CD8-positive, alpha-beta memory T cell (primary cell): ENCODE measurements at places on chromosomes 4 and X. TPM values are rescaled to one million over a fixed set of nuclear protein-coding genes. Genes with fewer than 3 reads are reported as not detected.

The STAP1 gene
- polyA plus RNA-seq = 2.6 TPM

DNA sequence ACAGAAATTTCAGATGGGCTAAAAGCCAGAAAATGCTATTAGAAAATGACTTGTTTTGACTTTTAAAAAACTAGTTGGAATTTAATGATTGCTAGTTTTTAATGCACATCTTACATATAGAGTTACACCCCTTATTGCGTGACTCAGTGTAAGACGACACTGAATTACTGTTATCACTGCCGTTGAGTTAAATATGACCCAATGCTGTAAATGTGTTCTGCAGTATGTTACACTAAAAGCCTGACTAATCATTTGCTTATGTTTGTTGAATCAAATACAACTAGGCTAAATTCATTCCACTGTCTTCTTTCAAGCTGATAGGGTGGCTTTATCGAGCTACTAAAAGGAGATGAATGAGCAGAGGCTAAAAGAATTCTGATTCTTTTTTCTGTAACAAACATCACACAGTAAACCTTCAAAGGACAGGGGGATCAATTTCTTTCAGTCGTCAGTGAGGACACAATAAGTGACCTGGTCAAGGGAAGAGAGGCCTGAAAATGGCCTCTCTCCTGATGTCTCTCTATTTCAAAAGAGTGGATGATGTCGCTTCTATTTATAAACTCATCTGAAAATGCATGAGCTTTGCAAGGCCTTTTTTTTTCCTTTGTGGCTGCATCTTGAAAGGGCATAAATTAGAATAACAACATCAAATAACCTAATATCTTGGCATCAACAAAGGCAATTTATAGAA lies 142.2 kb upstream of the KCNIP4 start:
- H3K4me1 ChIP-seq = no peaks in the 10 kb centered on the region
- H3K27me3 ChIP-seq = no peaks in the 10 kb centered on the region
- no peak for DNase-seq
- no peak overlapping the region for H3K4me3 ChIP-seq

DNA sequence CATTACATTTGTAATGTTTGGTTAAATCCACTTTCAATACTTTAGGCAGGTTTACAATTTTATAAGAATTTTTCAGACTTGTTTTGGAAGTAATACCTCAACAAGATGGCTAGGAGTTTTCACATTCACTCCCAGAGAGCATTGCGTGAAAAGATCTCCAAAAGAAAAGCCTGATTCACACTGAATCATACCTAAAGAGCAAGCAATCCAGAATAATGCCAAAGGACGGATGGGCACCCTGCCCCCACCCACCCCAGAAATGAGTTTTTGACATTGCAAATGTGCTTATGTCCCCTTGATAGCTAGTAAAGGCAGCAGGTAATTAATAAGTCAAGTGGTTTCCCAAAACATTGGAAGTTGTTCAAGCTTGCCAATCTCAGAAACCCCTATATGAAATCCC lies 557.7 kb upstream of the TENM3 start:
- H3K4me3 ChIP-seq = no peak overlapping the region
- H3K27me3 ChIP-seq = no peaks in the 10 kb centered on the region
- no peak overlapping the region for H3K27ac ChIP-seq
- no peaks in the 10 kb centered on the region for H3K4me1 ChIP-seq

DNA sequence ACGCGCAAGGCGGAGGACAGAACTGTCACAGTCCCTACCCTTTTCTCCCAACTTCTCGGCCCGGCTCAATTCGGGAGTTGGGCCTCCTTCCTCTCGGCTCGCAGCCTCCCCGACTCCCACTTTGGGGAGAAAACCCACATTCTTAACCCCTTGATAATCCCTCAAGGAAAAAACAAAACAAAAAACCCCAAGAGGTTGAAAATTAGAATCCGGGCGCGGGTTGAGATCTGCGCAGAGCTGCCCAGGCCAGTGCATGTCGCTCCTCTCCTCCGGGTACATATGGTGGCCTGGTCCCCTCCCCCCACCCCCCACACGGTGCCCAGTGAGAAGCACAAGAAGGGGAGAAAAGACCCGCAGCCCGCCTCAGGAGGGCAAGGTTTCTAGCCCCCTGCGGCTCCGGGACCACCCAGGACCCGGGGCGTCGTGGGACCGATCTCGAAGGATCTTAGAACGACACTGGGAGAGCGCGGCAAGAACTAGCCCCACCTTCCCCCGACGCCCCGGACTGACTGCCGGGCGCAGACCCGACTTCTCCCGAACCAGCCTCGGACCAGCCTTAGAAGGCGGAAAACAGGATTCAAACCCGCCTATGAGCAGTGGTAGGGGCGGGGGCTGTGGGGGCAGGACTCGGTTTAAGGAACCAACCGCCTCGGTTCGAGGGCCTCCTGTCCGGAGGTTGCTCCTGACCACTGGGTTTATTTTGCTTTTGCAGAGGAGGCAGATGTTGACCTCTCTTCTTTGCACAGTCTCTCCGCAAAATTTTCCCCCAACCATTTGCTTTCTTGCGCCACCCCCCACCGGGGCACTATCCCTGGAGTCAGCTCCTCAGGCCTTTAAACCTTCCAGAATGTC lies 2.5 kb upstream of the PDGFRA start:
- peaks cover 14% of the 10 kb centered on the region for H3K4me1 ChIP-seq
- no peaks in the 10 kb centered on the region for H3K36me3 ChIP-seq
- peaks cover 60% of the 10 kb centered on the region for H3K27me3 ChIP-seq
- no peak for DNase-seq
- H3K27ac ChIP-seq = no peak overlapping the region

GRCh38 chrX:87265518-87265917 lies 252.1 kb upstream of the KLHL4 start:
- no peak overlapping the region for H3K4me3 ChIP-seq
- H3K27me3 ChIP-seq = no peaks in the 10 kb centered on the region
- no peak for DNase-seq
- H3K27ac ChIP-seq = no peak overlapping the region
- no peaks in the 10 kb centered on the region for H3K4me1 ChIP-seq

DNA sequence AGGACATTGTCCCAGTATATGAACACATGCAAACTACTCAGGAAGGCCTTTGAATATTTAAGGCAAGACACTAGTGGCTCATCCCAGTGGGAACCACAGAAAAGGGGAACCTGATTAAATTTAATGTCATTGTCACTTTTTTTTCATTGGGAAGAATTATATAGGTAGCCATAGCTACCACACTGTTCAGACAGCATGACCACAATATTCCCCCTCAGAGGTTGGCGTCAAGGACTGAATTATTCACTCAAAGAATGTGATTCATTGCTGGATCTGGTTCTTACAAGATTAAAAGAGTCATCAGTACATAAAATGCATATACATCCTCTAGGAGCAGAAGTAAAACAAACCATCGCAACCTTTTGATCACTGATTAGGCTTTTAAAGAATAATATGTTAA lies 92.0 kb upstream of the SMARCAD1 start:
- no peaks in the 10 kb centered on the region for H3K27me3 ChIP-seq
- H3K27ac ChIP-seq = no peak overlapping the region
- no peaks in the 10 kb centered on the region for H3K36me3 ChIP-seq
- DNase-seq = no peak

DNA sequence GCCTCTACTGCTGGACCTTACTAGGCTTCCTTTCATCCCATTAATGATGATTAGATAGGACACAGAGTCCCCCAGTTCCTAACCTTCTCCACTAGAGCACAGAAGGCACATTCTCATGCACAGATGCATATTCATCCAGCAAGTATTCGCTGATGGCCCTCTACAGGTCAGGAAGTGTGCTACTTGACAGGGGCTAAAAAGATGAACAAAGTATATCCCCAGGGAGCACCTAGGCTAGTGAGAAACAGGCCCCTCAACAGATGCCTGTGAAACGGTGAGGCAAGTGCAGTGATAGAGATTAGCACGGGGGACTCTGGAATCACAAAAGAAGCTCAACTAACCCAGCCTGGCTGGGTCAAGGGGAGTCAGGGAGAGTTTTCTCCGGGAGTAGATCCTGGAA lies 95.8 kb downstream of the MGST2 start:
- no peak for DNase-seq
- no peak overlapping the region for H3K4me3 ChIP-seq
- no peaks in the 10 kb centered on the region for H3K4me1 ChIP-seq
- no peaks in the 10 kb centered on the region for H3K27me3 ChIP-seq
- H3K36me3 ChIP-seq = no peaks in the 10 kb centered on the region

DNA sequence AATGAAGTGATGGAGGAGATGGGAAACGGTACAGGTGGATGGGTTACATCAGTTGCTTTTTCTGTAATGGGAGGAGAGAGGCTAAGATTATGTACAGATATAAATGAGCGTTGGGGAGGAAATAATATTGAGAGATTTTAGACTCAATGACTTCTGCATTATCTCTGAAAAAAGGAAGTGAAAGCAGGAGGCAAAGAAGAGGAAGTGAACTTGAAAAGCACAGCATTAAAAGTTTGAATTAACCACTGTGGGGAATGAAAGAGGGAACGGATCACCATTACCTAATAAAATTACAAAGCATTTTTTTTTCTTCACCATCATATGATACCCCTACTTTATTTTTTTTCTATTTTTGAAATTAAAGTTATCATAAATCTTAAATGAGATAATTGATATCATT lies 1025.5 kb downstream of the RPA4 start:
- no peak for DNase-seq
- H3K4me1 ChIP-seq = no peaks in the 10 kb centered on the region
- no peaks in the 10 kb centered on the region for H3K36me3 ChIP-seq
- H3K27me3 ChIP-seq = no peaks in the 10 kb centered on the region
- H3K4me3 ChIP-seq = no peak overlapping the region

DNA sequence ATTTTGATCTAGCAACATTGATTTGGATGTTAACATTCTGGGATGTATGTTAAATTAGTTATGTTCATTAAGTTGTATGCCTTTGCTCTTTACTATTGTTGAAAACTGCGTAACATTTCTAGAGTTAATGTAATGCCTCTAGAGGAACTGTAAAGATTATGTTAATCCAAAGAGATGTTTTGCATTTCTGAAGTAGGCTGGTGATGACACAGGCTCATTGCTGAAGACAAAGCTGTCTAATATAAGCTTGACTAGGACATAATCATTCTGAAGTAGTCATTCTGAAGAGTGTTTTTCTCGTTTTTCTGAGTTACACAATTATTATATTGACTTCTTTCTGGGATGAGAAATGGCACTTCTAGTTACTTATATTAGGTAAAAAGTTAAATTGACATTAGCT lies 72.9 kb downstream of the LRP2BP start:
- no peak overlapping the region for H3K4me3 ChIP-seq
- H3K27ac ChIP-seq = no peak overlapping the region
- no peaks in the 10 kb centered on the region for H3K36me3 ChIP-seq
- no peaks in the 10 kb centered on the region for H3K4me1 ChIP-seq
- DNase-seq = no peak

GRCh38 chrX:153303276-153304262 lies 18.0 kb downstream of the PNMA6F start:
- no peaks in the 10 kb centered on the region for H3K4me1 ChIP-seq
- no peaks in the 10 kb centered on the region for H3K36me3 ChIP-seq
- H3K27me3 ChIP-seq = no peaks in the 10 kb centered on the region
- H3K27ac ChIP-seq = no peak overlapping the region
- DNase-seq = no peak

GRCh38 chr4:13933191-13933590 lies 305.7 kb upstream of the BOD1L1 start:
- no peaks in the 10 kb centered on the region for H3K36me3 ChIP-seq
- H3K4me3 ChIP-seq = no peak overlapping the region
- DNase-seq = no peak
- no peaks in the 10 kb centered on the region for H3K4me1 ChIP-seq

The CLIC2 gene
- polyA plus RNA-seq = 0.21 TPM

The UGT2B17 gene
- not detected for polyA plus RNA-seq

GRCh38 chrX:20352504-20352903 lies 85.8 kb upstream of the RPS6KA3 start:
- H3K4me1 ChIP-seq = peaks cover 10% of the 10 kb centered on the region
- H3K27ac ChIP-seq = no peak overlapping the region
- no peak overlapping the region for H3K4me3 ChIP-seq
- H3K27me3 ChIP-seq = no peaks in the 10 kb centered on the region

The POU4F2 gene
- not detected for polyA plus RNA-seq

GRCh38 chrX:131271274-131271673 lies 17.8 kb downstream of the IGSF1 start:
- H3K36me3 ChIP-seq = no peaks in the 10 kb centered on the region
- H3K4me1 ChIP-seq = no peaks in the 10 kb centered on the region
- no peak for DNase-seq
- no peaks in the 10 kb centered on the region for H3K27me3 ChIP-seq
- no peak overlapping the region for H3K4me3 ChIP-seq

The NAP1L3 gene
- 4.7 TPM for polyA plus RNA-seq

The GEMIN8 gene
- 27.9 TPM for polyA plus RNA-seq

The HTR2C gene
- polyA plus RNA-seq = not detected
